HEK293T (cell line): ENCODE measurements at places on chromosomes 3 and 15.

GRCh38 chr3:8020047-8020841 is 481.4 kb upstream of the LMCD1 start:
- DNase-seq, result no peak

DNA sequence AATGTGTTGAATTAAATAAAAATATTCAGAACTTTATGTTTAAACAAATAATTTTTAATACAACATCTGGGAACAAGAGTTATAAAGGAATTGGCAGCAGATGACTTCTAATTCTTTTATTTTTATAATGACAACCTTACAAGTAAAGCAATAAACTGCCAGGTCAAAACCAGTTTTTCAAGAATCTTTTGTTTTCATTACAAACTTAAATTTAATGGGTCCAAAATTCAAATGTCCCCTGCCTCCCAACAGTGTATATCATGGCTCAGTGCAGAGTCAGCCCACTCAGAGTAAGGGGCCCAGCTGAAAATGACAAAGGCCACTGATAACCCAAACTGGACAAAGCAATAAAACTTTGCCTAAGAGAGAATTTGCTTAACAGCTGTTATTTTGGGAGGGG is 81.5 kb downstream of the STRIT1 start:
- DNase-seq, result no peak

- DNase-seq, result no peak
Measured at GRCh38 chr3:65576966-65577365, 461.8 kb downstream of the MAGI1 start.

DNA sequence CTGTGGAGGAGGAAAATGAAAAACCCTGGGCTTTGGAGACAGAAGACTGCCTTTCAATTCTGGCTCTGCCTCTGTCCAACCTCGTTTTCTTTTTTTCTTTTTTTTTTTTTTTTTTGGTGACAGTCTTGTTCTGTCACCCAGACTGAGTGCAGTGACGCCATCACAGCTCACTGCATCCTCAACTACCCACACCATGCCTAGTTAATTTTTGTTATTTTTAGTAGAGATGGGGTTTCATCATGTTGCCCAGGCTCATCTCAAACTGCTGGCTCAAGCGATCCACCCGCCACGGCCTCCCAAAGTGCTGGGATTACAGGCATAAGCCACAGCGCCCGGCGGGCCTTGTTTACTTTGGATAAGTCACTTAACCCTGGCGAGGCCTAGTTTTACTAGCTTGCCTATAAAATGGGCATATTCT is 66.3 kb upstream of the SLC25A26 start:
- DNase-seq, result no peak

DNA sequence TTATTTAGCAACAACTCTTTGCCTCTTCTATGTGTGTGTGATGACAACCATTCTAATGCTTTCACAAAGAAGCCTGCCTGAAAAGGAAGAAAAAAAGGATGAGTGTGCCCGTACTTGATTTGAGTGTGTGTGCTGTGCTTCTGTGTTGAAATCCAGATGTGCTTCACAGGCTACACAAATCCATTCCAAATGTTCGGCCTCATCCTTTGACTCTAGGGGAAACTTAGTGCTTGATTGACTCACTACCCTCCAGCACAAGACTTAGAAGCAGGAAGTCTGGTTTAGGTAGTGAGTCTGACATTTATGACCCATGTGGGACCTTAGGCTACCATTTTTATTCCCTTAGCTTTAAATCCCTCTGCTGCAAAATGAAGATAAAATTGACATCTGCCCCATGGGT is 108.8 kb upstream of the PLAAT1 start:
- DNase-seq, result no peak

- no peak for DNase-seq
Measured at GRCh38 chr3:192259661-192260060, 467.7 kb downstream of the FGF12 start.

DNA sequence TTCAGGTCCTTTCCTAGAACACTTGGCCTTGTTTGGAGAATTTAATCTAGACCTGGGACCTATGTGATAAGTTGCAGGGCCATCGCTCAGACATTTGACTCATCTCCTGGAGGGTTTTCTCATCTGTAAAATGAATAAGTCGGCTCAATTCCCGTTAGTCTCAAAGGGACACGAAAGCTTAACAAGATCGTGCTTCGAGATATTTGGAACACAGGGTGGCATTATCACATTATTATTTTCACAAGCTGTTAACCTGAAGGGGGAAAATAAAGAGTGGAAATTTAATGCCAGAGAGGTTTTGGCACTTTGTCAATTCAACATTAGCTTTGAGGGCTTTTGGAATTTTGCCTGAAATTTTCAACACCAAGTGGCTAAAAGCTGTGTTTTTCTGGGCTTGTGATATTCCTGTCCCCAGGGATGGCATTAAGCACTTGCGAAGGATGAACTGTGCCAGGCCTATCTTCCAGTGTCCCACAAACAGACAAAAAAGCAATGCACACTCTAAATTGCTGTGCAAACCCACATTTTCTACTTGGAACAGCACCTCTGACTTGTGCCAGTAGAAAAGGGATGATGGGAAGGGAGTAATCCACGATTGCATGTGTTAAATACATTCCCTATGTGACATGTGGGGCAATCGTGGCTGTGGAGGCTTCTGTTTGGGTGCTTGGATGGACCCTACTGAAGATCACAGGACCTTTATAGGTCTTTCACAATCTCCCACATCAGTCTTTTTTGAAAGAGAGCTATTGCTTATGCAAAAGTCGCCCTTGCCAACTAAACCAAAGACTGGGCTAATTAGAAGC is 478.7 kb downstream of the MFSD1 start:
- no peak for DNase-seq

DNA sequence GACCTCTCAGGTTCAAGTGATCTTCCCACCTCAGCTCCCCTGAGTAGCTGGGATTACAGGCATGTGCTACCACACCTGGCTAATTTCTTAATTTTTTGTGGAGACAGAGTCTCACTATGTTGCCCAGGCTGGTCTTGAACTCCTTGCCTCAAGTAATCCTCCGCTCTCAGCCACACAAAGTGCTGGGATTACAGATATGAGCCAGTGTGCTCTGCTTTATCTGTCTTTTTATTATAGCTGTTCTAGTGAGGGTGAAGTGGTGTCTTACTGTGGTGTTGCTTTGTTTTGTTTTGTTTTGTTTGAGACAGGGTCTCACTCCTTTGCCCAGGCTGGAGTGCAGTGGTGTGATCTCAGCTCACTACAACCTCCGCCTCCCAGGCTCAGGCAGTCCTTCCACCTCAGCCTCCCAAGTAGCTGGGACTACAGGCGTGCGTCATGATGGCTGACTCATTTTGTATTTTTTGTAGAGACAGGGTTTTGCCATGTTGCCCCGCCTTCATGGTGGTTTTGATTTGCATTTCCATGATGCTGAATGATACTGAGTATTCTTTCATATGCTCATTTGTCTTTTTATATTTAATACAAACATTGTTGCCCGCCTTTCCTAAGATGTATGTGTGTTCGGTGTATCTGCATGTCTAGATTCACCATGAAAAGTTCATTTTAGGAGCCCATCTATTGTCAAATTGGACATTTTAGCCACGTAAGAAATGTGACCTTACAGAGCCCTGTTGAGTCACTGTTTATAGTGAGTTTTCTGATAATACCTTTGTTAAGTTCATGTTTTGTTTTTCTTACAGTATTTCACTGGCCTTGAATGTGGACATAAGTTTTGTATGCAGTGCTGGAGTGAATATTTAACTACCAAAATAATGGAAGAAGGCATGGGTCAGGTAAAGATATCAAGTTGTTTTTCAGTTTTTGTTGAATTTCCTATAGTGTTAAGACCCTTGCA is 80.6 kb downstream of the ARIH1 start:
- no peak for DNase-seq

- DNase-seq, result no peak
Measured at GRCh38 chr3:77479021-77479420, 439.1 kb downstream of the ROBO2 start.

DNA sequence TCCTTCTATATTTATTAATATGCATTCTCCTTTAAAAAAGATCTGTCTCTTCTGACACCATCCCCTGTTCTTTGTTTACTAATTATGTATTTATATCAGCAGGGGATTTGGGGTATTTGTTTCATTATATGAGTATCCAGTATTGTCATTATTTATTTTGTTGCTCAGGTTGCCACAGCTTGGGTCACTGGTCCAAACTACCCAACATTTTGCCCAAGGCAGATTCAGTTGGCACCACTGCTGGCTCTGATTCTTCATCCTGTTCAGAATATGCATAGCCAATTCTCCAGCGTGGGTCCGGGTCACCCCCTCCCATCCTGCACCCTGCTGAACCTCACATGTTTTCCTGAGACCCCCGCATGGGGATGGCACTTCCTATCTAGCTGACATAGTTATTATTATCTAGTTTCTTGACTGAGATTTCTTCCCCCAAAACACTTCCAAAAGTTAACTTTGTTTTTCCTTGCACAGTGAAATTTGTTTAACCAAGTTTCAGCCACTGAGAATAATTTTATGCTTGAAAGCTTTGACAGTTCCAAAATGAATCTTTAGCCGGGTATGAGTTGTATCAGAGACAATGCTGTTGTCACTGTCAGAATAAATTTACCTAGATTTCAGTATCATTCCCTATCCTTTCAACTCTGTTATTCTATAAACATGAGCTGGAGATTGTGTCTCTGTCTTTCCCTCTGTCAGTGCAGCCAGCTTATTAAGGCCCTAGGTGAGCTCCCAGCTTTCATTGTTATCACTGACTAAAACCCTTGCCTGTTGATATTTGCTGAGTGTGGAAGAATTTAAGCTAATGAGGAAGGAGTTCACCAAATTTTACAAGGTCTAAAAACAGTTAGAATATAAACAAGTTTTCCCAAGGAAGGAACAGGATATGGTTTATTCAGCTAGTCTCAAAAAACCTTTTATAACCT is 70.3 kb downstream of the TGFBR2 start:
- no peak for DNase-seq

- no peak for DNase-seq
Measured at GRCh38 chr15:87547470-87548181, 708.9 kb downstream of the NTRK3 start.

DNA sequence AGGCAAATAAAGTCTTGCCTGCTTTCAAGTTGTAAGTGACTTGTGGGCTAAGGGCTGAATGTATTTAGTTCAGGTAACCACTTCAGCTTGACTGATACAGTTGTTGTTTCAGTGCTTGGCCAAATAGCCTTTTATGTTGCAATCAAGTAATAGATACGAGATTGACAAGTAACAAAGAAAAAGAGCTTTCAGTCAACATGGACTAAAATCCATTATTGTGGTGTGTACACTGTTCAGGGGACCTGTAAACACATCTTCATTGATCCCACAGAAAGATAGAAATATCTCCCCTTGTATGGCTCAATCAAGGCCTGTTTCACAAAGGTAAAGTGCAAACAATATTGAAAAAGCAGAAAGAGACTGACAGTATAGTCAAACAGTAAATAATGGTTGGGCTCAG is 224.8 kb upstream of the TMCO5A start:
- DNase-seq, result no peak
